ENCODE measurements at places on chromosomes 3 and 15.

DNA sequence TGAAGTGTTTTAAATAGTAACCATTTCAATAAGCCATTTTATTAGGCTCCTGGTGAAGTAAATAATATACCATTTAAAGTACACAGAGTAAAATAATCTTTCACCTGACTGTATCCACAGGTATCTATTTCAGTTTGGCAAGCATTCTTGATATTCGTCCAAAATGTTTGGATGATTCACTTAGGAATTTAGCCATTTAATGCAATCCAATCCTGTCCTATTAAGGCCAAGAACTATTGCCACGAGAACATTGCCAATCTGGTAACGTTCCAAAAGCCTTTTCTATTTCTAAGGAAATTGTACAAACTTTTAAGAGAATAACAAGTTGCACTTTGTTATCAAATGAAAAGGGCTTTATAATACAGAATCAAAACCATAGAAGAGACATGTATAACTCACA lies 209.8 kb upstream of the THRB start:
- DNase-seq: peak; percentile 55

DNA sequence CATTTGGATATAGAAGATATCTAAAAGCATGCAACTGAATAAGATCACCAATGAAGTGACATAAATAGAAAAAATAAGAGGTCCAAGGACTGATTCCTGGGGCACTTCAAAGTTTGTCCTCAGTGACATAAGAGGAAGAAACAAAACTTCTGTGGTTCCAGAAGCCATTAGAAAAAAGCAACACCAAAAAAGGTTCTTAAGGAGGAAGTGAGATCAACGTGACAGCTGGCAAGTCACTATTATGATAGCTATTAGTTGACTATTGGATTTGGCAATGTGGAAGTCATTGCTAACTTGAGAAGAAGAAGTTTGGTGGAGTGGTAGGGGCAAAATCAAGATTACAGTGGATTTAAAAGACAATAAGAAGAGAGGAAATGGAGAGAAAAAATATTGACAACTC lies 1098.3 kb downstream of the NAALADL2 start:
- no peak for DNase-seq

DNA sequence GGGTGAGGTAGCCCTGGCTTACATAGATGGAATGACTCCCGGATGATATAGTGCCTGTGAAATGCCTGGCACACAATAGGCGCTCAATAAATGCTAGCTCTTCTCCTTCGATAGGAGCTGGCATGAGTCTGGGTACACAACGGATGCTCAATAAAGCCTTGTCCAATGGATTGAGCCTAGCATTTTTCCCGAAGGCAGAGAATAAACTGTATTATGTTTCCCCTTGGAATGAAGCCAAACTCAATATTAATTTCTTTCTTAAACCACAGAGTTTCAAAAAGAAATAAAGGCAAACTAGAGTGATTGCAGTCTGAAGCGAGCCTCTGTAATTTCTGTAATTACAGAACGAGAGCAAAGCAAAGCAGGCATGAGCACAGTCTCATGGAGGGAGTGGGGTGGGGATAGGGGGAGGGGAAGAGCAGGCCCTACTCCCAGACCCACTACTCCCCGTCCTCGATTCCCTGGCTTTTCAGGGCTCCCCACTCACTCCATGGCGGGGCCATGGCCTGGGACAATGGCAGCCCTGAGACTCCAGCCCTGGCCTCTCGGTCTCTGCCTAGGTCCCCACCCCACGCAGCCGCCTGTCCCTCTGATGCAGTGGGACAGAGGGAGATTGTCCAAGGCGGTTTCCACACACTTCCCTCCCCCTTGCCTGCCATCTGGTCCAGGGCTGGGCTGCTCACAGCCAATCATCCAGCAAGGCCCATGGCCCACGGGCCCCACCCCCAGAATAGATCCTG lies 18.0 kb downstream of the SLC6A1 start:
- DNase-seq: no peak

DNA sequence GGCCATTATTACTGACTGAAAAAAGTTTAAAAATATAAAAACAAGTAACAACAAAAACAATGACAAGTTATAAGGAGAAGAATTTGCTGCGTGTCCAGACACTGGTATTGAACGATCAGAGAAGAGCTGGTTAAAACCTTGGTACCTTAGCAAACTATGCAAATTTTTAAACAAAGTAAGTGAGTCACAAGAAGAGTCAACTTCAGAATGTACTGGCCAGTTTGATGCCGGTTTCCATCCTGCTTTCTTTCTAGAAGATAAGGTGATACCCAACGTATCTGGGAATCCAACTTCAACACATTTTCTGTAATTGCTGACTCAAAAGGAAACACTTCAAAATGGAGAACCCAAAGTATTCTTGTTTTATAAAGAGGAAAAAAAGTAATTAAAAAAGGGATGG lies 49.8 kb downstream of the RUBCN start:
- DNase-seq: no peak

- no peak for DNase-seq
Measured at GRCh38 chr3:147813256-147813655, 404.1 kb downstream of the ZIC1 start.

DNA sequence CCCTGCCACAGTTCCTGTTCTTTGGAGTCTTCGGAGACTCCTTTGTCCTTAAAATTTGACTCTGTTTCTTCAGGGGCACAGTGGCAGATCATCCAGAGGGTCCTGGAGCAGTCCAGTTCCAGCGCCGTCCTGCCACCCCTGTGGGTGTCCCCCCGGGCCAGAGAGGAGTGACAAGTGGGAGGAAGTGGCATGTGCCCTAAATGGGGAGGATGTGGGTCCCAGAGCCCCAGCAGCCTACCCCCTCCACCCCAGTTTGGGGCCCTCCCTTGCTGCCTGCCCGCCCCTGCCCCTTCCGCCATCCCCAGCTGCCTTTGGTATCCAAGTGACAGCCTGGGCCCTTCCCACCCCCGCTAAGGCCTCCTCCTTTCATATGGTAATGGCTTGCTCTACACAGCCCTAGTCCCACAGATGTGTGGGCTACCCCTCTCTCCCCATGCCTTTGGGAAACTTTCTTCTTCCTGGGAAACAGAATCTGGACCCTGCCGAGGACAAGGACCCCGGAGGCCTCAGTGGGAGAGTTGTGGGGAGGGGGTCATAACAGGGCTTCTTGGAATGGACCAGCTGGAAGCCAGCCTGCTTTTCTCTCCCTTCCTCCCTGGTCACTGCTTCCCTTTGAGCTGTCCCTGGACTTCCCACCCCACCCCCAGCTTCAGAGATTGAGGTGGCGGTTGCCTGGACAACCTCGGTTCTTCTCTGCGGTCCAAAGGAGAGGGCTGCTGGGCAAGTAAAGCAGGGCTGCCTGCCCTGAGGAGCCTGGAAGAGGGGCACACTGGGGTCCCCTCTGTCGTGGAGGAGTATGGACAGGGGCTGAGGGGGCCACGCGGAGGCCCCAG lies 43.2 kb downstream of the KLHL25 start:
- DNase-seq: peak; percentile 52

- no peak for DNase-seq
Measured at GRCh38 chr15:26038693-26039092, 175.6 kb upstream of the ATP10A start.

DNA sequence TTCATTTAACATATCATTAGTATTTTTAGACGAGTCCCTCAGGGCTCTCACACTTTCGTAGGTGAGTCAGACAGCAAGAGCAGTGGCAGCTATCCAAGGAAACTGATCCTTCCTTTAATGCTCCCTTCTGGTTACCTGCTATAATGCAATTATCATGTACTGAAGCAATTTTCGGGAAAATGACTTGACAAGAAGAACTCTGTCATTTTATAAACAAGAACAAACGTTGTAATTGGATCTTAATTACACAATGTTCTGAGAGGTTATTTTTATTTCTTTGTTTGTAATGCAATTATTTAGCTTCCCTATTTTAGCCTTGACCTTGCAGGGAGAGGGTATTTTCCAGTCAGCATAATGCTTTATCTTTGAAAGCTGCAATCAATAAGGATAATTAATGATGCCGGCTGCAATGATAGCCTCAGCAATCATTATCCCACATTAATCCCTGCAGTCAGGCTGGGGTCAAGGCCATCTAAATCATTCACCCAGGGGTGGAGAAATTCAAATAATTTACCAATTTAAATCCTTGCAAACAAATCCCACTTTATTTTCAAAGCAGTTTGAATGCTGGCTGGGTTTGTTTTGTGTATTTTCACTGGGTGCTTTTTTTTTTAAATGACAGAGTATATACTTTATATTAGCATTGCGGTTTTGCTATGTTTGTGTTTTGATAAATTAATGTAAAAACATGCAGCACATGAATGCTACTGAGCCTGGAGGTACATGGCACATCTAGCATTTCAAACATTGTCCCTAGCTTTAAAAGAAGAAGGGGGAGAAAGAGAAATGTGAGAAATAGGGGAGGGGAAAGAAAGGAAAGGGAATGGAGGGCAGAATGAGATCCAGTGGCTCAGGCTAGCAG lies 249.9 kb downstream of the SHOX2 start:
- DNase-seq: no peak

GRCh38 chr15:68798346-68799094 lies 22.2 kb downstream of the ANP32A start:
- DNase-seq: no peak

- no peak for DNase-seq
Measured at GRCh38 chr3:127226457-127226856, 33.5 kb downstream of the PRR23E start.

DNA sequence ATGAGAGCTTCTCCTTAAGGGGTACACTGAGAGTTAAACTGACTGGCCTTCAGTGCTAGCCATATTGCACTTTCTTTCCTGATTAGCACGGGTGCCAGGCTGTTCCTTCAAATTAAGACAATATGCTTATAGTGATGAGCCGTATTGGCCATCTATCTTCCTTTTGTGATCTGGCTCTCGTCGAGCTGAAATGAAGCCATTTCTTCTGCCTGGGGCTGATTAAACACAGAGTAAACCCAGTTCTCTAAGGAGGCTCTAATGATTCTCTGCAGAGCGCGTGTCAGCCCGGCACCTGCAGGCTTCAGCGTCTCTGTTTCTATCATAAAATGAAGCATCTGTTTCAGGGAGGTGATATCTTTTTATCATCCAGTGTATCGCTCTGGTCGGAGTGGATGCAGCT lies 107.5 kb upstream of the NR2F2 start:
- peak; percentile 53 for DNase-seq

DNA sequence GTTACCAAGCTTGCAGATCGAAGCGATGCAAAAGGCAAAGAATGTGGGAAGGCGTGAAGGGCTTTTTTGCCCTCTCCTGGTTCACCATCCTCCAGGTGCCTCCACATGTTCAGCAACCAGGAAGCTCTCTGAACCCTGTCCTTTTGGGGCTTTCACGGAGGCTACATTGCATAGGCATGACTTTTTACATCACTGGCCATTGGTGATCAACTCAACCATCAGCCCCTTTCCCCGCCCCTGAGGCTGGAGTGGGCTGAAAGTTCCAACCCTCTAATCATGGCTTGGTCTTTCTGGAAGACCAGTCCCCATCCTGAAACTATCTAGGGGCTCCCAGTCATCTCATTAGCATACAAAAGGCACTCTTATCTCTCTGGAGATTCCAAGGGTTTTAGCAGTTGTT lies 52.6 kb downstream of the UACA start:
- no peak for DNase-seq

GRCh38 chr3:165645191-165645590 lies 192.0 kb downstream of the BCHE start:
- no peak for DNase-seq

GRCh38 chr15:64938192-64938591 lies 26.5 kb downstream of the ANKDD1A start:
- no peak for DNase-seq

GRCh38 chr3:122754929-122755328 lies 38.7 kb downstream of the HSPBAP1 start:
- DNase-seq: peak; percentile 17

DNA sequence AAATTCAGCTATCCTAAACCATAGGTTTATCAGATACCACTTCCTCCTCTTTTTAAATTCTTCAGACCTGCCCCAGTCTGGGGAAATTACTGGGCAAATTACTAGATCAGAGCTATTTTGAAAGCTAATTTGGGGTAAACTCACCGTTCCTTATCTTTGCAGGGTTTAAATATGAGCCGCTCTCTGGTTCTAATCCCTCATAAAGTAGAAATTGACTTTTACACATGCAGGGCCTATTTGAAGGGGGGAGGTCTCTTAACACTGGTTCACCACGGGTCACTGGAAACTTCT lies 11.0 kb upstream of the MEIS2 start:
- no peak for DNase-seq

GRCh38 chr3:24460974-24461373 lies 33.7 kb downstream of the THRB start:
- no peak for DNase-seq

DNA sequence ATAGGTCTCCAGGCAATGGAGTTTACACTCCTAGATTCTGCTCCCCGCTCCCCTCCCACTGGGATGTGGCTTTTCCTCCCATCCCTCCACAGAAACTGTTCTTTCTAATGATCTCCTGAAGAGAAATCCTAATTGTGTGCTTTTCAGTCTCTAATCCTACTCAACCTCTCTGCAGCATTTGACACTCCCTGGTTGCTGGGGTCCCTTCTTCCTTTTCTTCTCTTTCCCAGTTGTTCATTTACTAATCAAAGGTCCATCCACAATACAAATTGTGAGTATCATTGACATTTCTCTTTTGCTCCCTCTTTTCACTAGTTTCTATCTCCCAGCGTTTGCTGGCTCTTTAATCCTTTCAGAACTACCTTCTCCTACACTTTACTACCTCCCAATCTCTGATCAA lies 6.5 kb upstream of the MYH15 start:
- DNase-seq: no peak

DNA sequence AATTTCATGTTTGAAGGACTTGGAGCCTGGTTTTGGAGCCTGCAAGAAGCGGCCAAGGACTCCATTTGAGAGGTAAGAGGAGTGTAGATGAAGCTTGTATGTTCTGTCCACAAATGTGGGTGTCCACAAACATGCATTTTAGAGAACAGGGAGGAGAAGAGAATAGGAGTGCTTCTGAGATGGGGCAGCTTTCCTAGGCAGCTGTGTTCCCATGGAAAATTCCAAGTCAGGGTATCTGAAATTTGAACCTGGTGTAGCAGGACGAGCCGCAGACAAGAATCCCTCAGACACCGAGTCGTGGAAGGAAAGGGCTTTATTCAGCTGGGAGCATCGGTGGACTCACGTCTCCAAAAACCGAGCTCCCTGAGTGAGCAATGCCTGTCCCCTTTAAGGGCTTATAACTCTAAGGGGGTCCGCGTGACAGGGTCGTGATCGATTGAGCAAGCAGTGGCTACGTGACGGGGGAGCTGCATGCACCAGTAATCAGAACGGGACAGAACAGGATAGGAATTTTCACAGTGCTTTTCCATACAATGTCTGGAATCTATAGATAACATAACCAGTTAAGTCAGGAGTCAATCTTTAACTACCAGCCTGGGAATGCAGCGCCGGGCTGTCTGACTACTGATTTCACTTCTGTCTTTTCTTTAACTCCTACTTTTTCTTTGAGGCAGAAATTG lies 71.4 kb upstream of the WDR72 start:
- no peak for DNase-seq

DNA sequence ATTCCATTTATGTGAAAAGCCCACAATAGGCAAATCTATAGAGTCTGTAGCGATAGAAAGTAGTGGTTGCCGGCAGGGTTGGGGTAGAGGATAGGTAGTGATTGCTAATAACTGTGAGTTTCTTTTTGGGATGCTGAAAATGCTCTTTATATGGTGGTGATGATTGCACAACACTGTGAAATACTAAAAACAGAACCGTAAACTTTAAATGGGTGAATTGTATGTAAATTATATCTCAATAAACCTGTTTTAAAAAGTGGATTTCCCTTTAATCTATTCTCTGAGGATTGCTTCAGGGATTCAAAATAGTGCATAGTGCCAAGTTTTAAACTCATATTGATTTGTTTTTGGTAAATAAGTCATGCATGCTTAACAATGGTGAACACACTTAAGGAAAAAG lies 140.2 kb downstream of the LPP start:
- no peak for DNase-seq

- DNase-seq: no peak
Measured at GRCh38 chr3:157534725-157535161, 31.5 kb upstream of the VEPH1 start.
